ENCODE measurements at places on chromosomes 7 and 10.

- DNase-seq = no peak
Observed at GRCh38 chr10:117933036-117933435, 113.7 kb downstream of the RAB11FIP2 start.

DNA sequence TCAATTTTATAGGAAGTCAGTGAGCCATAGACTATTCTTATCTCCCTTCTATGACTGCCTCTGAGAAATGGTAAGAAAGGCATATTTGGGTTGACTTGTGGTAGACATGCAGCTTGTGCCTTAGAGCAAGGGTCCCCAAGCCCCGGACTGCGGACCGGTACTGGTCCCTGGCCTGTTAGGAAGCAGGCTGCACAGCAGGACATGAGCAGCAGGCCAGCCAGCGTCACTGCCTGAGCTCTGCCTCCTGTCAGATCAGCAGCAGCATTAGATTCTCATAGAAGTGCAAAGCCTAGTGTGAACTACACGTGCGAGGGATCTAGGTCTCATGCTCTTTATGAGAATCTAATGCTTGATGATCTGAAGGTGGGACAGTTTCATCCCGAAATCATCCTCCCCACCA is 180.6 kb downstream of the SND1 start:
- DNase-seq = no peak

DNA sequence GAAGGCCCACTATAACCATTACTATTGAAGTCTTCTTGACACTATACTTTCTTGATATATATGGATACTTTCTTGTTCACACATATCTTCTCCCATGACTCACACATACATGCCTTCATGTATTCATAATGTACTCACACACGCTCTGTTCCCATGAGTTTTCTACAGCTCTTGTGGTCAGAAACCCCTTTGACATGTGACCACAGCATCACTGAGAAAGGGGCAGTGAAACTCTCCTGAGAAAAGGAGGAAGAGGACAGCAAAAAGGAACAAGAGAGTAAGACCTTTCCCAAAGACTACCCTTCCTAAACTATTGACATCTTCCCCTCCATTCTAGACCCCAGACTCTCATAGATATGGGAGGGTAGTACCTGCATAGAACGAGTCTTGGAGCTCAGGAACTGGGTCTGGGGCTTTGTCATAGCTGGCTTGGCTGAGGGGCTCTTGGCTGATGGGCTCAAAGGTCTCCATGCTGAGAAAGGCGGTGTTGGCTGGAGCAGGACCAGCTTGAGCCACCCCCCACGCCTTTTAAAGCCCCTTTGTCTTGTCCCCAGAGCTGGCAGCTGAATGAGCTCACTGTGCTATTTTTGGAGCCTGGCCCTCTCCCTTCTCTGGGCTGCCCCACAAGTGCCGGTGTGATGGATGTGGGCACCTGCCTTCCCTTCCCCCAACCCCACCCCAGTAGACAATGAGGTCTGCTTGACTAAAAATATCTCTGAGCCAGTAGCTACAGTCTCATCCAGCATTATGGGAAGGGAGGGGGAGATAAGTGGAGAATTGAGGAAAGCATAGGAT is 5.1 kb downstream of the SYNPO2L start:
- DNase-seq = peak; percentile 49

DNA sequence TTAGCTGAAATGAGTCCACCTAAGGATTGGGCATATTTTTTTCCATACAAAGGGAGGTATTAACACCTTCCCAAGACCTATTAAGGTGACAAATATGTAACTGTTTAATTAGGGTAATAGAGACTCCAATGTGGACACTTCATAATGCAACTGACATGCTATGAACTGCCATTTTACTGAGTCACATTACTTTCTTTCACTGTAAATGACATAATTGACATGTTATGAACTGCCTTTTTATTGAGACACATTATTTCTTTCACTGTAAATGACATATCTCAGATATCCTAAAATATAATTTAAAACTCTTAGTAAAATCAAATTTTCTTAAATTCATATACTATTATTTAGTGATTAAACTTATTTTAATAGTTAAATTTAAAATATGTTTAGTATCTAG is 528.8 kb upstream of the PCDH15 start:
- no peak for DNase-seq

DNA sequence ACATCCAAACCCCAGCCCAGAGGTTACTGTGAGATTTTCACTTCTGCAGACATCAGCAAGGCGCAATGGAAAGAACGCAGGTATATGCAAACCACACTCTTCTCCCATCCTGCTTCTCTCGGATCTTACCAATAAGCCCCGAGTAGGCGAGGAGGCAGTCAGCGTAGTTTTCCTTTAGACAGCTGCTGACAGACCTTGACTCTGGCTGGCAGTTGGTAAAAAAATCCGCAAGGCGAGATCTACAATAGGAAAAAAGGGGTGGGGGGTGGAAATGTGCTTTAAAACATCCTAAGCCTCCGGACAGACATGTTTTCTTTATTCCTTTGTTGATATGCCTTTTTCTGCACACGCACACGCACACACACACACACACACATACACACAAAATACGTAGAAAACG is 176.5 kb downstream of the GFRA1 start:
- DNase-seq = no peak
